ENCODE measurements at places on chromosomes 2 and 18. TPM values are rescaled to one million over a fixed set of nuclear protein-coding genes. Genes with fewer than 3 reads are reported as not detected.

OTX1 gene
- total RNA-seq: 1.0 TPM

CELF4 gene
- total RNA-seq: 3.0 TPM

HS6ST1 gene
- 27.1 TPM for total RNA-seq

COLEC12 gene
- total RNA-seq: 40.2 TPM

DNA sequence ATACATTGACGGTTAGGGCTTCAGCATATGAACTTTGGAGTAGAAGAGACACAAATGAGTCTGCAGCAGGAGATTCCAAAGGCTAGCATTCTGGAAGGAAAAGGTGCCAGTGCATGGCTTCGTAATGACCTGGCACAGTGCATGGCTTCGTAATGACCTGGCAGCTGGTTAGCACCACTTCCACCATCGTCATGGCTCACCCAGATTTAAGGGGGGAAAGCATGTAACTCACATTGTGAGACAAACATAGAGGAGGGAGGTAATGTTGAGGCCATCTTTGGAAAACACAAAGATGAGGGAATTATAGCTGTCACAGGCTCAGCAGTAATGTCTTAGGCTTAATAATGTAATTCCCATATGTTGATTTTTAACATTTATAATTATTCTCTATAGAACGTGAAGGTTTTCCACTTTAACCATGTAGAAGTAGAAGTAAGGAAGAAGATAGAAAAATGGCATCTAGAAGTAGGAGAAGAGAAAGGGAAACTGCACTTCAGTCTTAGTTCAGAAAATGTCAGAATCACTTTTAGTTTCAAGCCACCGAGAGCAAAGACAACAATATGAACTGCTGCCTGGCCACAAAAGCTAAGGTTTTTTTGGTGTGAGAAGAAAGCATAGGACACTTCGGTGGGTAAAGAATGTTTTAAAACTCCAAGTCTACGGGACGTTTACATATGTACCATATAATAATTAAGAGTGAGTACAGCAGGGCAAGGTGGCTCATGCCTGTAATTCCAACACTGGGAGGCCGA, 6.8 kb upstream of the STK25 start:
- peaks cover 2% of the 10 kb centered on the region for H3K4me1 ChIP-seq
- H3K36me3 ChIP-seq: no peaks in the 10 kb centered on the region
- H3K27me3 ChIP-seq: no peaks in the 10 kb centered on the region
- no peak overlapping the region for H3K4me3 ChIP-seq
- no peak overlapping the region for H3K27ac ChIP-seq

GRCh38 chr2:129888461-129888860, 91.0 kb upstream of the RAB6C start:
- H3K27me3 ChIP-seq: no peaks in the 10 kb centered on the region
- H3K4me1 ChIP-seq: no peaks in the 10 kb centered on the region
- H3K4me3 ChIP-seq: no peak overlapping the region

DNA sequence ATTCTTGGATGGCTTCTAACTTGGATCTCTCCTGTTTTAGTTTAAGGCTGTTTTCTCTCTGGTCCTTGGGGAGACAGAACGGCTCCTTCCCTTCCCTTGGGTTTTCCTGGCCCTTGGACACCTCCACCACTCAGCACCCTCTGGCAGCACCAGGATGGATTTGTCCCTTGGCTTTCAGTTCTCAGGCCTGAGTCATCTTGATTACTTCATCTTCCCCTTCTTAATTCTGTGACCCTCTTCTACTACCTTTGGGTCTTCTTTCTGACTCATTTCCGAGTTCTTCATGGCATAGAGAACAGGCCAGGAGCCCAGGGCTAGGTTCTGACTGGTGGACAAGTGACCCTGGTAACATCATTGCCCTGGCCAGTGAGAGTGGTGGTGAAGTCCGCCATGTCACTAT, 14.9 kb downstream of the IGFBP2 start:
- no peaks in the 10 kb centered on the region for H3K27me3 ChIP-seq
- H3K4me3 ChIP-seq: no peak overlapping the region
- no peaks in the 10 kb centered on the region for H3K36me3 ChIP-seq
- no peak for DNase-seq

DNA sequence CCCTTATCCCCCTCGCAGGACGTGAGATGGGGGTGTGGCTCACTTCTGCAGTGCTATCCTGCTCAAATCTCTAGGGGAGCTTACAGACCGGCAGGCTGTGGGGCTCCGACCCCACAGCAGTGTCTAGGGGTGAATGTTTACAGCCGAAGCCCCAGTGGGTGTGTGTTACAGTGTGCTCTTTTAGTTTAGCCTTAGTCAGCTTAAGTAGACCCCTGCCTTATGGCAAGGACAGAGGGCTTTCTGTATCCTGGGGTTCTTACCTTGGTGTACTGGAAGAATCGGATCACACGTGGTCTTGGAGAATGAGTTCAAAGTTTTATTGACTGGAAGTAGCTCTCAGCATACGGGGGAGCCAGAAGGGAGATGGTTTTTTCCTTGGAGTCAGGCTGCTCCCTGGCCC, 348.2 kb upstream of the GYPC start:
- no peaks in the 10 kb centered on the region for H3K27me3 ChIP-seq
- H3K4me1 ChIP-seq: no peaks in the 10 kb centered on the region
- no peaks in the 10 kb centered on the region for H3K36me3 ChIP-seq
- DNase-seq: no peak
- H3K27ac ChIP-seq: no peak overlapping the region

DNA sequence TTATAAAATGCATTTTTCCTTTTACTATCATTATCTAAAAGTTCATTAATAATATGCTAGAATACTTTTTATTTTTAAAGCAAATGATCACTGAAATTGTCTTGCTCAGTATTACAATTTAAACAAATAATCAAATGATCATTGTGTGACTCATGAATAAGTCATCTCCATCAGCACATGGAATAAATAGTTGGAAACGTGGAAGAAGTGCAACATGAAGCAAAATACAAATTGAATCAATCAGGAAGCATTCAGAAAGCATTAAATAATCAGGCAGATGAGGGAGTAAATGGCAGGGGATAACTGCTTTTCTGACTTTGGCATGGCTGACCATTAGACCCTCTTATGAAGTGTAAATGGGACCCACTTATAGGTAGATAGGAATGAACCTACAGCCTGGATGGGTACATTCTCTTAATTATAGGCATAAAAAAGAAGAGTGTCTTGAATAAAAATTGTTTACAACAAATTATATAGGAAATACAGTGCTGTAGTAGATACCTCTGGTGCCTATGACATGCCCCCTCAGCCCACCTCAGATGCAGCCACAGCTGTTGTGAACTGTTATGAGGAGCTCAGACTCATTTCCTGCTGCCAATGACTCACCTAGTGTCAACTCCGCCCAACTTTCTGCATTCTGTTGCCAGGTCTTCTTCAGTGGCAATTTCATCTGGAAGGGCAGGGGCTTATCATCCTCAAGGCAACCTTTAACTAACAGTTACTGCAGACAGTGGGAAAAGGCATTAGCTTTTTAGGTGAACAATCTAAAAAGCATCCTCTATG, 936.0 kb downstream of the TRIB2 start:
- DNase-seq: no peak
- H3K4me1 ChIP-seq: no peaks in the 10 kb centered on the region
- no peaks in the 10 kb centered on the region for H3K36me3 ChIP-seq
- H3K27ac ChIP-seq: no peak overlapping the region
- no peaks in the 10 kb centered on the region for H3K27me3 ChIP-seq
- H3K4me3 ChIP-seq: no peak overlapping the region

GRCh38 chr18:3052411-3052758, 39.4 kb upstream of the LPIN2 start:
- H3K4me3 ChIP-seq: no peak overlapping the region
- H3K27me3 ChIP-seq: no peaks in the 10 kb centered on the region
- no peak for DNase-seq
- no peak overlapping the region for H3K27ac ChIP-seq
- H3K4me1 ChIP-seq: no peaks in the 10 kb centered on the region

DNA sequence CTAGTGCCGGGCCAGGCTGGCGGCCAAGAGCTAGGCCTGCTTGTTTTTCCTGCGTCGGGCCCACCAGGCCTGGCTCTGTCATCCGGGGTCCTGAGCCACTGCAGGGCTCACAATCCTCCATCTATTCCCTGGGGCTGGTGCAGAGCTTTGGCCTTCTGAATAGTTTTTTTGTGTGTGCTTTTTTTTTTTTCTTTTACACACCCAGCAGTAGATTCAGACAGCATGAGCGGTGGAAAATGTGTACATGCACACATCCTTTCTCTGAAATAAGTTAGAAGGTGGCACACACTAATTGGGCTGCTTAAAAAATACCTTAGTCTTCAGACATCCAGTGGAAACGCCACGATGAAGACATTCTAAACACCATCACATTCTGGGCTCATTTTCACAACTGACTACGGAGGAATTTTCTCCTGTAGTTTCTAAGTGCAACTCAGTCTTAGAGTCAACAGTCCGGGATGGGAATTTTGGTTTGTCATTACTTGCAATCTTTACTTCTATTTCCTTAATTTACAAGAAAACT, 6.1 kb downstream of the ZFP36L2 start:
- H3K36me3 ChIP-seq: peaks cover 20% of the 10 kb centered on the region
- H3K27me3 ChIP-seq: no peaks in the 10 kb centered on the region
- H3K4me3 ChIP-seq: no peak overlapping the region
- peaks cover 40% of the 10 kb centered on the region for H3K4me1 ChIP-seq
- H3K27ac ChIP-seq: peak overlapping the region; percentile 91

GRCh38 chr2:29462293-29462692, 347.1 kb downstream of the CLIP4 start:
- no peaks in the 10 kb centered on the region for H3K4me1 ChIP-seq
- no peaks in the 10 kb centered on the region for H3K27me3 ChIP-seq
- no peak overlapping the region for H3K4me3 ChIP-seq
- H3K36me3 ChIP-seq: no peaks in the 10 kb centered on the region
- no peak overlapping the region for H3K27ac ChIP-seq
- no peak for DNase-seq

DNA sequence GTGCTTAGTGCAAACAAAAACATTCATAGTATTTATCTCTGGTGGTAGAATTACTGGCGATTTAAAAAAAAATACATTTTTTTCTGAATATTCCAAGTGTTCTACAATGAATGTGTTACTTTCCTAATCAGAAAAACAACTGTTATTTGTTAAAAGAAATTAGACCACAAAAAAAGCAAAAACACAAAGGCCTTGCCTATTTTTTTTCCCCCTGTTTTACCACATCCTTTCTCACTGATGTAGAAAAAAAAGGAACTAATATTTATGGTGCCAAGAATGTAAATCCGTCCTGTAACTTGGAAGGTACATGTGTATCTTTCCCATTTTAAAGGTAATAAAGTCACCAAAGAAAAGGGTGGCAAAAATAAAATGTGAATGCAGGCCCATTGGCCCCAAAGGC, 28.4 kb upstream of the MGAT4A start:
- peaks cover 9% of the 10 kb centered on the region for H3K27me3 ChIP-seq
- no peaks in the 10 kb centered on the region for H3K36me3 ChIP-seq
- H3K4me3 ChIP-seq: no peak overlapping the region
- H3K27ac ChIP-seq: no peak overlapping the region
- H3K4me1 ChIP-seq: no peaks in the 10 kb centered on the region
- DNase-seq: no peak

GRCh38 chr2:78431241-78431640, 594.3 kb upstream of the REG3G start:
- no peak for DNase-seq
- H3K4me1 ChIP-seq: no peaks in the 10 kb centered on the region
- no peaks in the 10 kb centered on the region for H3K36me3 ChIP-seq
- H3K4me3 ChIP-seq: no peak overlapping the region
- no peaks in the 10 kb centered on the region for H3K27me3 ChIP-seq

DNA sequence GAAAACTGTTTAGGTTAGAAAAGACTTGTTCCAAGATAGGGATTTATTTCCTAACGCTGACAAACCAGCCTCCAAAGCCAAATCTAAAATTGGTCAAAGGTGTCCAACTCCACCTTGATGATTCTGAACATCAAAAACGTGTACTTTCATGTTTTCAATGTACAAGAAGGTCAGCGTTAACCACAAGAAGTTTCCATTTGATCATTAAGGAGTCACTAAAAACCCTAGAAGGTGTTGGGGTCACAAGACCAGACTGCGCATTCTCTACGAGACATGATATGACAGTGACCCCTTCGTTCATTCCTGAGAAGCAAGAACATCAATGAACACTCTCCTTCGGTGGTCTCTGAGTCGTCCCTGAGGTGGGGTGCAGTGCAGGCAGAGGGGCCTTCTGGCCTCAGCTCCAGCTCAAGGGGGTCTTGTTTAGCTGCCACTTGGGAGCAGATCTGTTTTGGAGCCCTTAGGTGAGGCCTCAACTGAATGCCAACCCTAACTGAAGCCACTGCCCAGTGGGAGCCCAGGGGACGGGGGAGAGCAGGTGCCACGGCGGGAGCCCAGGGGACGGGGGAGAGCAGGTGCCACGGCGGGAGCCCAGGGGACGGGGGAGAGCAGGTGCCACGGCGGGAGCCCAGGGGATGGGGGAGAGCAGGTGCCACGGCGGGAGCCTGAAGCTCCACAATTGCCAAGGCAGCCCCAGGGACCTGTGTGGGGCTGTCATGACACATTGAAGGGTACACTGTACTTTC, 55.2 kb downstream of the PARD6G start:
- no peaks in the 10 kb centered on the region for H3K36me3 ChIP-seq
- DNase-seq: no peak
- no peak overlapping the region for H3K4me3 ChIP-seq
- H3K4me1 ChIP-seq: no peaks in the 10 kb centered on the region

GRCh38 chr2:177740700-177741099, 331.9 kb downstream of the PDE11A start:
- no peak overlapping the region for H3K27ac ChIP-seq
- peaks cover 11% of the 10 kb centered on the region for H3K4me1 ChIP-seq
- no peak overlapping the region for H3K4me3 ChIP-seq
- peak; percentile 76 for DNase-seq
- H3K36me3 ChIP-seq: no peaks in the 10 kb centered on the region

DNA sequence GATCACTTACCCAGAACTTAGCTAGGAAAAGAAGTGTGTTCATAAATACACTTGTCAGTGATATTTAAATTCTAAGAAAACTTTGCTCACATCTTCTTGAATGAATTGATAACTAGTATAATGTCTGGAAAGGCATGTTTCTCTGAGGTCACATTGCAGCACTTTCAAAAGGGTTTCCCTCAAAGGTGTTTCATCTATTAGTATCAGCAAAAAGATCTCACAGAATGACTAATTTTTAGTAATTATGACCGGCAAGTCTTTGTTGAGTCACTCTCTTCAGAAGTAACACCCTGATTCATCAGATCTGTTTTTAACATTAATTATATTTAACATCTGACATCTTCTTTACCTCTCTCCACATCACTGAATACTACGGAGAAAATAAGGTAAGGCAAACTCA, 222.3 kb downstream of the IKZF2 start:
- H3K27ac ChIP-seq: no peak overlapping the region
- no peaks in the 10 kb centered on the region for H3K27me3 ChIP-seq

- no peak for DNase-seq
- H3K4me1 ChIP-seq: no peaks in the 10 kb centered on the region
- no peaks in the 10 kb centered on the region for H3K27me3 ChIP-seq
- H3K4me3 ChIP-seq: no peak overlapping the region
- H3K27ac ChIP-seq: no peak overlapping the region
Measured at GRCh38 chr2:22829791-22830190, 555.2 kb upstream of the KLHL29 start.

All from lung (tissue), 17 donors.